WTC11 (cell line): ENCODE measurements at places on chromosomes 6 and 20. TPM values are rescaled to one million over a fixed set of nuclear protein-coding genes. Genes with fewer than 3 reads are reported as not detected.

GRCh38 chr6:41877051-41877680 is 18.0 kb downstream of the USP49 start:
- no peak for DNase-seq

DNA sequence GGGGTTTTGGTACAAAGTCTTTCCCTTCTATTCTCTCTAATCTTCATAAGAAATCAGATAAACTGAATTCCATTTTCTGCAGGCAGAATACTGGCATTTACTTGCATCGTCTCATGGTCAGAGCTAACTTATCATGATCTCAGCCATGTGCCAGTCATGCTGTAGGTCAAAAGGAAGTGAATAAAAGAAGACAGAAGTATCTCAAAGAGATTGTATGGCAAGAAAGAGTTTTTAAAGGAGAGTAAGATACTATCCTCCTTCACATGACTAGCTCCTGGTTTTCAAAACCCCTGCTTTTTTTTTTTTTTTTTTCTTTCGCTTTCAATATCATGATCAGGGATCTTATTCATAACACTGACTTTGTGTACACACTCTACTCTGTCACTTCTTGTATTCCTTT is 398.3 kb downstream of the C6orf118 start:
- DNase-seq = no peak

Gene SIRPA
- total RNA-seq = 5.9 to 8.9 TPM (median 6.7 TPM) in 3 replicates

Gene TIAM2
- 15.1 to 19.2 TPM (median 16.9 TPM) in 3 replicates for total RNA-seq

Gene LGSN
- 0.11 to 0.35 TPM (median 0.18 TPM) in 3 replicates for total RNA-seq

- no peak for DNase-seq
Observed at GRCh38 chr6:3222506-3223038, 4.9 kb downstream of the TUBB2B start.

DNA sequence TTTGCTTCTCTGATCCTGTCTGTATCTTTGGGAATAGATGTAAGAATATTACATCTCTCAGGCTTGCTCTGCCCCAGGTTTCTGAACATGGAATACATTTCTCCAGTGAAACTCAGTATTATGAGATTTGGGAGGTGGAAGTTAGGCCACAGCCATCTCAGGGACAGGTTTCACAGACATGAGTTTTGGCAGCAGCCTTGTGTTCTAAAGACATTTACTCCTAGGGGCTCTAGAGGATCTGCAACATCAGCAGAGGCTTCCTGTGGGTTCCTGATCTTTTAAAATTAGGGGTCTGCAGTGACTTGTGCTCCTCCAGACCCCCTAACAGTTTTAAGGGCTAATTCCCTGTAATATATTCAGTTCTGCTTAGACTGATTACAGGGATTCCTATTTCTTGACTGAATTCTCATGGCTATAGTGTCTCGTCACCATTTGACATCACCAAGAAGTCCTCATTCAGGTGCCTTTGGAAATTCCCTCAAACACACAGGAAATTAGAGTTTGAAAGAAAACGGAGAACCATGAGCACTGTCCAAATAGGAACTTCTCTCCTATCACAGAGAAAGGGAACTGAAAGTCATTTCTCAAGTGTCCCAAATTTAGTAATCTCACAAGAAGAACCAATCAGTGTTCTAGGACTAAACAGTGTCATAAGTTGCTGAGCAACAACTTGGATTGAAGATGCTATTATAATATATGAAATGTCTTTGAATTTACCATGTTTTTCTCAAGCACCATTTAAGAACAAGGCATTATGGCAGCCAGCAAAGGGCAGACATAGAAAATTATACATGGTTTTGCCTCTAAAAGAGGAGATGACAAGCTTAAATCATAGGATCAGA is 2.5 kb upstream of the HLA-DRA start:
- no peak for DNase-seq

Gene CGA
- total RNA-seq = not detected in 3 replicates

DNA sequence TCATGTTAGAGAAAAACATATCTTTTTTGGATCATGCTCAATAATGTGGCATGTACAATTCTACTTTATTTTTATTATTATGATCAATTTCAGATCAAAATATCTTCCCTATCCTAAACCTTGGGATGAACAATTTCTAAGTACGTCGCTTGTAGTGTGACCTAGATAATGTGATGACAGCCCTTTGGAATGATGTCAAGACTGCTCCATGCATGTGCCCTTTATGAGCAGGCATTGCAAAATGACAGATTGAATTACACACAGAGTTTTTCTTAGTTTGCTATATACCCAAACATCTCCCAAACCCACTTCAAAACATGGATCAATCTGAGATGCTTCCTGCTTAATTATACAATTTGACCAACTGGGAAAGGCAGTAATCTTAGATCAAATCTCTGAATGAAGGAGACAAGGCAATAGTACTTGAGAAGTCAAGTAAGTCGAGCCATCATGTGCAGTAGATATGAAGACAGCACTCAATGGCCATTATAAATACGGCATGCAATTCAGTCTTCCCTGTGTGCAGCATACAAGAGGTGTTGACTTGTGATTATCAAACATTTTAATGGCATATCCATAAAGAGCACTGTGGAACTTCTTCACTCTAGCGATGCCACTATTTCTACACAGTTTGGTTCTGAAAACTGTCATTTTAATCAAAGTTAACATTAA is 294.8 kb downstream of the RNF144B start:
- no peak for DNase-seq

Gene ULBP3
- 4.0 to 6.0 TPM (median 5.6 TPM) in 3 replicates for total RNA-seq

DNA sequence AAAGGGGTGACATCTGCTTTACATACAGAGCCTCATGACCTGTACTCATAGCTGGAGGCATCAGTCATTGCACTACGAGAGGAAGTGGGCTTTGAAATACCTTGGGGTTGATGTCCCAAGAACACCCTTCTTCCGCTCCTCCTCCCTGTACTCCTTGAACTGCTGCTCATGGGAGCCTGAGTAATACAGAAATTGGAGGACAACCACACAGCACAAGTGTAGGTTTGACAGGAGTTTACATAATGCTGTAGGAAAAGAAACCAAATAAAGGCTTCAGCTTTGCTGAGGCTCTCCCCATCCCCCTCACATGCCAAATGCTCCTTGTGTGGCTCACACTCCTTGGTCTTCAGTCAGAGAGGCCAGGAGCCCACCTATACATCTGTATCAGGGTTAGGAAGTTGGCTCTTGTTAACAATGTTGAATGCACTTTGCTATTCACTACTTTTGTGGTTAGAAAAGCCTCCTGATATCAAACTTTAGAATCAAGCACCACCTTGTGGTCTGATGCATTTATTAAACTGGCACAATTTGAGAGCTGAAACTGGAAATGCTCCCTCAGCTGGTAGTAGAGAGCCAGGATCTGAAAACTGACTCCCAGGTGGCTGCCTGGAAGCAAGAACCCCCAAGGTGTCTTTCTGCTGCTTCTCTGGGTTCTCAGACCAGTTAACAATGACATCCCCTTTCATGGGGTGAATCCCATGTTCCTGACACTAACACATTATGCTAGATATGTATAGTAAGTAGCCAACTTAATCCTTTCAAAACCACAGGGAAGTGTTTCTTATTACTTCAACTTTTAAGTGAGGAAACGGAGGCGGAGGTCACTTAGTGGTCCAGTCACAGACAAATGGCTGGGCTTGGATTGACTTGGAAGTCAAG is 56.2 kb upstream of the EDN1 start:
- no peak for DNase-seq

- DNase-seq = no peak
Observed at GRCh38 chr20:15419856-15420255, 1082.4 kb upstream of the FLRT3 start.

- DNase-seq = no peak
Observed at GRCh38 chr6:168148231-168148849, 69.3 kb upstream of the FRMD1 start.

DNA sequence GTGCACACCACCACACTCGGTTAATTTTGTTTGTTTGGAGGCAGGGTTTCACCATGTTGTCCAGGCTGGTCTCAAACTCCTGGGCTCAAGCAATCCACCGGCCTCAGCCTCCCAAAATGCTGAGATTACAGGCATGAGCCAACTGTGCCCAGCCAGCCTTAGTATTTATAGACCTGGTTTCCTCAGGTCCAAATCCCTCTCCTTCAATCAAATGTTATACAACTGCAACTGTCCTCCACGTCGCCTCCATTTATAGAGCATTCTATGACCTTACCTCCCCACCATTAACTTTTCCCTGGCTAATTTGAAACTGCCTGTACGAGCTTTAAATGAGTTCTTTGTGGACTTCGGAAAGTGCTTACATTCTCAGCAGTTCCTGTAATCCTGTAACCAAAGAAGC is 39.3 kb upstream of the IPCEF1 start:
- DNase-seq = no peak

DNA sequence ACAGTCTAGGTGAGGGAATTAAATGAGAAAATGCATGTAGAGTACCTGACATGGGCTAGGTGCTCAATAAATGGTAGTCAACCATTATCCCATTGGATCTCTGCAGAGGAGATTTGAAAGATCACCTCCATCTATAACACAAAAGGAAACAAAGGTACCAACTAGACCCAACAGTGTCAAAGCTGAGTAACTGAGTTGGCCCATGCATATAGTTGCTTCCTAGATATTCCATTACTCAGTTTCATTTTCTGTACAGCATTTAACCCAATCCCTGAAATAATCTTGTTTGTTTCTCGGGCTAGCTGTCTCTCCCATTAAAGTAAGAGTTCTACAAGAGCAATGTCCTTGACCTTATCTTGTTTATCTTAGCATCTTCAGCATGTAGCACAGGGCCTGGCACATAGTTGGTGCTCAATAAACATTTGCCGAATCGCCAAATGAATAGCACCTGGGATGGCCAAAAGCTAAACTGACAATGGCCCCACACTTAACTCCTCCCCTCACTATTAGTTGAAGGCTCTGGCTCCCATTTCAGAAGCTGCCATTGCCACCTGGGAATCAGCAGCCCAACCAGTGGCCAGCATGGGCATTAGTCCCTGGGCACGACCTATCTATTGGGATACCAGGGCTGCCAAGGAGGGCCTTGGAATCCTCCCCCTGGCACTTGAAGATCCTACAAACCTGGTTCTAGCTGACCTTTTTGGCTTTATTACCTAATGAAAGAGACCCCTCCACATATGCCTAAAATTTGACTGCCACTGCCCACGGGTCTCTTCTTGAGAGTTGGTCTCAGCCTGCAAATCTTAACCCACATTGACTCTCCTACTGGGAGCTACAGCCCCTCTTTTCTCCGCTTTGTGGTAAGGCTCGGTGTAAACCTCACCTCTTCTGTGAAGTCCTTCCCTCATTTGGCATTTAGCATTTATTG is 22.6 kb downstream of the BCL2L1 start:
- DNase-seq = no peak

- DNase-seq = no peak
Observed at GRCh38 chr6:156963712-156964700, 186.8 kb downstream of the ARID1B start.
